ENCODE measurements at places on chromosomes 11 and 22.

DNA sequence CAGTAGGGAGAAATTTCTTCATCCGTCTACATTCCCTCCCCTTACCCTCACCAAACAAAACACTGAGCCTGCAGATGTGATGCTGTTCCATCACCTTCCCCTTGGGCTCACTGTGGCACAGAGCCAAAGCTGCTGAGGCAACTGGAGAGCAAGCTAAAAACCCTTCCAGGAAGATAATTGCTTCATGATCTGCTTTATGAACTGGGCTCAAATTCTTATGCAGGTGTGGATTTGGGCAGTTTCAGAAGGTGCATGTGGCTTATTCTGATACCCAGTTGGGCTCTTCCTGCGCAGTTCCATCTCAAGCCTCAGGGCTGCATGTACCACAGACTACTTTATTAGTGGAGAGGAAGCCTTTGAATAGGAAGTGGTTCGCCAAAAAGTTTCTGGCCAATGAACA, 58.3 kb downstream of the AAMDC start:
- DNase-seq, result peak; percentile 28

- DNase-seq, result no peak
Measured at GRCh38 chr22:24208012-24208749, 26.9 kb downstream of the SUSD2 start.

DNA sequence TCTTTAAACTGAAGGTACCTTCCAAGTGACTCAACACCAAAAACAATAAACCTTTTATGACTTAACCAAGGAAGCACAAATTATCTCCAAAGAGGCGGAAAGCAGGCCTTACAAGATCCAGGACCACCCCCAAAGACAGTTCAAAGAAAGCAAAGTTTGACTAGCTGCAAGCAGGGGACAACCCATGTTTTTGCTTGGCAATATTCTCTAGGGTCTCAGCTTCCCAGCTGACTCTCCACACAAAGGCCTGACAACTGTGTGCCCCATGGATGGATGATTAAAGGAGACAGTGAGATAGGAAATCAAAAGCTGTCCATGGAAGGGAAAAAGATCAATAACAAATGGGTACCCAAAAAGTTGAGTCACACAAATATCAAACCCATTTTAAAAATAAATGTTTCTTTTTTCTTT, 232.2 kb downstream of the DDX10 start:
- no peak for DNase-seq

DNA sequence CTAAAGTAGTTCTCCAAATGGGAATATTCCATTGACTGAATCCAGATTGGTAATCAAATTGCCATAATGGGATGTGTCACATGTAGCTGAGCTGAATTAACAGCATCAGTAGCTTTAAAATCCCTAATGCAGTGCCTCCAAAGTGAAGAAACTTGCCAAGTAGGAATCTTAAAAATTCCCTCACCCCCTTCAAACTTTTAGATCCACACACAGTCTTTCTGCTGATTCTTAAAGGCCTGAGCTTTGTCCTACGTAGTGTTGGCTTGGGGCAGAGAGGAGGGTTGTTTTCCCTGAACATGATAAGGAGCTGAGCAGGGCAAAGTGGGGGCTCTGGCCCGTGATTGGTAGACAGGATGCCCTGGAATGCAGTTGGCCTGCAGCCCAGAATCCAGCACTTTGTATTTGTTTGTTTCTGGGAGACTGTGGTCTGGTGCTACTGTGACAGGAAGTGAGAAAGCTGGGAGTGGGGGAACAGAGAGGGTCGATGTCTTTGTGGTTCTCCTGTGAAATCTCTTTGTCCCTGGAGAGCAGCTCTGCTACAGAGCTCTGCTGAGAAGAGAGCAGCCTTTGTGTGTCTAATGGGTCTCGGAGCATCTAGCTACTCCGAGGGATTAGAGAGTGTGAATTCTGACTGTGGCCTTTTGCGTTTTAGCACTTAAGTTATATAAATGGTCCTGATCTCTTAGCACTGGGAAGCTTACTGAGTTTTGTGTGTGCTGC, 16.9 kb downstream of the CTNND1 start:
- DNase-seq, result peak; percentile 53

- DNase-seq, result no peak
Measured at GRCh38 chr11:92443199-92443598, 218.6 kb downstream of the FAT3 start.

GRCh38 chr11:26285608-26286007, 46.3 kb upstream of the ANO3 start:
- DNase-seq, result no peak

DNA sequence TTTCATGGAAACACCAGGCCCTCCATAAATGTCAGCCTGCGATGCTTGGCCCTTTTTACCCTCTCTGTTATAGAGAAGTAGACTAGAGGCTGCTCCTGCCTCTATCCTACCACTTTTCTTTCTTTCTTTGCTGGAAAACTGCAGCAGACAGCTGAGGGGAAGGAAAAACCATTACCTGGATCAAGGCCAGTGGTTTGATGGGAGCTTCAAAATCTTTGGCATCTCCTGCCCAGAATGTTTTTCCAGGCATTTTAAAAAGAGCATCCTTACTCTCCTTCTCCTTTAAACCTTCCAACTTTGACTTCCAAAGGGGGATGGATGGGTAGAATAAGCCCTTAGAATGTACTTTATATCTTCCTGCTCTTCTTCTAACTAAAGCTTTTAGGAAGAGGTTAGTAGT, 44.9 kb downstream of the EXT2 start:
- DNase-seq, result no peak

DNA sequence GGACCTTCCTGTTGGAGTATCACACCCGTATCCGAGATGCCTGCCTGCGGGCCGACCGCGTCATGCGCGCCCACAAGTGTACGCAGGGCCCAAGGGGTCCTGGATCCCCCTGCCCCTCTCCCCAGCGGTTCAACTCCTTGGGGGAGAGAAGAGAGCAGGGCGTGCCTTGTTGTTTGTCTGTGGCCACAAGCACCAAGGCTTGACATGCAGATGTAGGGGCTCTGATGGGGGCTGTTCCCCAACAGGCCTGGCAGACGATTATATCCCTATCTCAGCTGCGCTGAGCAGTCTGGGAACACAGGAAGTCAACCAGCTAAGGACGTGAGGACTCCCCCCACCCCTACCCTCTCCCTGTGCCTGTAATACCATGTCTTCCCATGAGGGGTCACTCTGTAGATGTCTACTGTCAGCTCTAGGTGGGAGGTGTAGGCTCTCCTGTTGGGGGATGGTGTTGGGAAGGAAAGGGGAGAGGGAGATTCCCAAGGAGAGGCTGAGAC, 6.8 kb downstream of the CFL1 start:
- no peak for DNase-seq

DNA sequence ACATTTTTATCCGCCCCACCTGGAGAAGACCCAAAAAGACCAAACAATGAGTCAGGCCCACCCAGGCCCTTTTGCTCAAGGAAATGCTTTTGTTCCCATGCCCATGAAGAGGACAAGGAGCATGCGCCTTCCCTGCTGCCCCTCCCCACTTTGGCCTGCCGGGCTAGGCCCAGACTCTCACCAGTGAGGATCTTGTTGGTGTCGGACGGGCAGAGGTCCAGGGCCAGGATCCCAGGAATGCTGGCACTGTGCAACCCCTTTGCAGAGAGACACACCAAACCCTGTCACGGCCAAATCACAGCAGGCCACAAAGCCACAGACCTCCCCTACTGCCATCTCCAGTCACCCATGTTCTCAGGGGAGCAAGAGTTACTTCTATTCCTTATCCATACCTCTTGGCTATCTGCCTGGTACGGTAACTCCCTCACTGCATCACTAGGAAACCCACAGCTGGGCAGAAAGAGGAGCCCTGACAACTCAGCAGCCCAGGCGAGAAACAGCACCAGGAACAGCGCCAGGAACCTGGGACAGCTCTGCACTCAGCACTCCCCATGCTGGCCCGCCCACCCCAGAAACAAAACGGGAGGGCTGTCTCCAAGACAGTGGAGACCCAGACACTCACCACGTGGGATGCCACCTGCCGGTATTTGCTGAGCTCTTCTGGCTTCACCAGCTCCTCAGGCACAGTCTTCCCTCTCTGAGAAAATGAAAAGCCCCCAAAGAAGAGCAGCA, 5.5 kb downstream of the PRPF19 start:
- no peak for DNase-seq

GRCh38 chr22:17847360-17848078, 73.2 kb upstream of the BID start:
- no peak for DNase-seq

- no peak for DNase-seq
Measured at GRCh38 chr11:74730571-74731260, 510 bp downstream of the CHRDL2 start.

DNA sequence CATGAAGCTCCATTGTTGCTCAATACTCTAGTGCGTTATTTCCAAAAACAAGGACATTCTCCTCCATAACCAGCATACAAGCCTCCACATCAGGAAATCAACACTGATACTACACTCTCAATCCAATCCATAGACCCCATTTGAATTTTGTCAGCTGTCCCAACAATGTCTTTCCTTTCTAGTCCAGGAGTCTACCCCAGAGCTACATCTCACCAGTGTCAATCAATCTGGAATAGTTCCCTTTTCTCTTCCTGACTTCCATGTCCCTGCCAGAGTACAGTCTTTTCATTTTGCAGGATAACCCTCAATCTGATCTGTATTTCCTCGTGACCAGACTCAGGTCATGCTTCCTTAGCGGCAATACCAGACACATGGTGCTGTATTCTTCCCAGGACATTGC, 43.0 kb downstream of the TCF20 start:
- DNase-seq, result no peak

Data from NCI-H1436 (cell line).